ENCODE measurements at places on chromosomes 2 and 18.

GRCh38 chr2:128714851-128715312 lies 396.2 kb upstream of the HS6ST1 start:
- DNase-seq: no peak

DNA sequence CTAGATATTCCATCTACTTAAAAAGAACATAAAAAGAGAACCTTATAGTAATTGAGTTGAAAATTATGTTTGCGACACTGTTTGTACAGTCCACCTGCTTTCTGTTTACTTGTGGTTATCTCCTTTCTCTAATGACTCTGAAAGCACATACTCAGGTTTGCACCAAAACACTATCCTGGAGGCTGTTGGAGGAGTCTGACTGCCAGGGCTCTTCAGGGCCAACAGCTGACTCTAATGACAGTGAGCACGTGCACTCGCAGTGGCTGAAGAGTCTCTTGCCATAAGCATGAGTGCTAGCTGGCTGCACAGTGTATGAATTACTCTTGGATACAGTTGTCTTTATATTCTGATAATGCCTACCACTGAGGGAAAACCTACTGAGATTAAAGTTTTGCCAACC lies 16.7 kb upstream of the GLS start:
- DNase-seq: no peak

- no peak for DNase-seq
Observed at GRCh38 chr18:59324623-59324971, 6.1 kb upstream of the CPLX4 start.

DNA sequence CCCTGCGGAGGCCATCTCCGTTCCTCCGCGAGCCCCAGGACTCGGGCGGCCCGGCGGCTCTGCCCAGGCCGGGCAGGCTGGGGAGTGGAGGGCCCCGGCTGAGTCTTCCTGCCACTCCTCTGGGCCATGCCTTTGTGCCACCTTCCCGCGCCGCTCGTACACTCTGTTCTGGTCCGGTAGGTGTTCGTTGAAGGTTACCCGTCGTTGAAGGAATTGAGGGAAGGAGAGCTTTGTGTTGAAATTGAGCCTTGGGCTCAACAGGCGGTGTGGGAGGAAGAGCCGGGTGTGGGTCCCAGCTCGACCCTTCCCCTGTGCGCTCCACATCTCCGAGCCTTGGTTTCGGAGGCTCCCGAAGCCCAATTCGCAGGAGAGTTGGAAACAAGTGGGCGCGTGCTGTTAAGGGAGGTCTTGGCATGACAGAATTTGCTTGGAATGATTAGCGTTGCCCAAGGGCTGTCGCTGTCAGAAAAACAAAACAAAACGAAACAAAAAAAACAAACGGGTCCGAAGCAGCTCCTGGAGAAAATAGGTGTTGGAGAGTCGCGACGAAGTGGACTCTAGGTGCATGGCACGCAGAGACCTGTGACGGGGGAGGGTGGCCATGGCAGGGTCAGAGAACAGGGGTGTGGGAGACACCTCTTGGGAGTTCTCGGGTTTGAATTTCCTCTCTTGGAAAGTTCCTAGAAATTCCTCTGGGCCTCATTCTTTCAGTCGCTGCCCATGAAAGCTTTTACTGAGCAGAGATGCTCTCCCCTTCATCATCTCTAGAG lies 1.2 kb upstream of the MZT2A start:
- DNase-seq: peak; percentile 41

DNA sequence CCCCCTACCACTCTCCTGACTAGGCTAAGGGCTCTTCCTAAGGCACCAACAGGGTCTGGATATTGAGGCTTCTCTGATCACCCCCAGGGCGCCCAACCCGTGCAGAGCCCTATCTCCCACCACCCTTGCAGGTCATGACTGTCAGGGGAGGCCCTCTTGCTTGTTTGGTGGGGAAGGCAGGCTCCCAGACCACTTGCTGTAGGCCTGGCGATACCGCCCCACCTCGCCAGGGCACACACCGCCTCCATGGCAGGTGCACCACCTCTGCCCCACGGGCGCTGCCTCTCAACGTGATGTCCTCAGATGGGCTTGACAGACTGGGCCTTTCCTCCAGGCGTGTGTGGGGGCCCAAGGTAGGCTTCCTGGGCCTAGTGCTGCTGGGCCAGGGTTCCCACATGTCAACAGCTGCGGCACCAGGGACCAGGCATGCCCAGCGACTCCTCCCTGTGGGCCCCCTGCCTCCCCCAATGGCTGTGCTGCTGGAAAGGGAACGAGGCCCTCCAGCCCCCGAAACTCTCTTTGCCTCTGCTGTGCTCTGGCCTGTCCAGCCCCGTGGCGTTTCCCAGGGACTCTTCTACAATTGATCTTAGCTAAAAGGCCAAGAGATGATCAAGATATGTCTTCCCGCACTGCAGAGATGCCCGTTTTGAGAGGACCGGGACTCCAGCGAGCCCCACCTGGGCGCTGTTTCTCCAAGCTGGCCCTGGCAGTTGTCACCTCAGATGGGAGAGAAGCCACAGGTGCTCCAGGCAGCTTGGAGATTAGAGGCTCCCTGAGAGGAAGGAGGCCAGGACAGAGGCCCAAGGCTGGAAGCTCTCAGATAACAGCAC lies 7.5 kb downstream of the NPPC start:
- DNase-seq: no peak

DNA sequence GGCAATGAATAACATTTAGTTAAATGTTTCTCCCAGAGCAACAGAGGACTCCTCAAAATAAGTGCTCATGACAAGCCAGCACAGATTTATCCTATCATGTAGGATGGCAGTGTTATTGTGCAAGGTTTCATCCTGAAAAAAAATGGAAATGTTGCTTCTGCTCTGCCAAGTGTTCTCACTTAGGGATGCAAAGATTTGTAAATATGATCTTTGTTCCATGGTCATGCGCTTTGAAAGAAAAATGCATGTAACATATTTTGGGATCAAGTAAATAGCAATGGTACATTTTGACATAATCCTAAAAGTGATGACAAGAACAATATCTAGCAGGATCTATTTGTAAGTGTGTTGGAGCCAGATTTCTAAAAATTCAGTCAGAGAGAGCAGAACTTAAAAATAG lies 229.5 kb upstream of the CCDC150 start:
- DNase-seq: no peak

DNA sequence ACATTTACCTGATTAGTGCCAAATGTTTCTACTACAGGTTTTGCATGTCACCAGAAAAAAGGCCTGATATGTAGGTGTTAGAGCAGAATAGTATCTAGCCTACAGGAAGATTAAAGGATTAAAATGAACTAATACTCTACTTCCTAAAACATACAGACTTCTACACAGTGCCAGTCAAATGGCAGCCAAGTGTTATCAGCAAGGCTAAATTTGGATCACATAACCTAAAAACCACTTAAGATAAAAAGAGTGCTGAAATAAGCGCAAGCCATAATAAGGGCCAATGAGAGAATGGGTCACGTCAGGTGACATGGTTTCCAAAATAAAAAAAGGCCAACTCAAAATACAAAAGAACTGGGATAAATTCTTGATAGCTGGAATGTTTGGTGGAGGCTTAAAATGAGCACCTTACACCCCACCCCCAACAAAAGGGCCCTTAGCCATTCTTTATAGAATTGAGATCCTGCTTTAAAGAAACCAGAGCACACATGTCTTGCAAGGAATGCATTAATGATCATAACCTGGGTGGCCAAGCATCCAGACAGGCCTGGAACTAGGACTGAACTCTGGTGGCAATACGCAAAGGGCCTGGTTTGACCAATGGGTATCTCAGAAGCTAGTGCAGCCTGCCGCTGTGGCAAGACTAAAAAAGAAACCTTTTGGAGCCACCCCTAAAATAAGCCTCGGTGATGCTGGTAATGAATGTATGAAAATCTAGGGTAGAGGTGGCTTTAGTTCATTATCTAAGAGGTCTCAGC lies 32.4 kb downstream of the IRS1 start:
- no peak for DNase-seq

DNA sequence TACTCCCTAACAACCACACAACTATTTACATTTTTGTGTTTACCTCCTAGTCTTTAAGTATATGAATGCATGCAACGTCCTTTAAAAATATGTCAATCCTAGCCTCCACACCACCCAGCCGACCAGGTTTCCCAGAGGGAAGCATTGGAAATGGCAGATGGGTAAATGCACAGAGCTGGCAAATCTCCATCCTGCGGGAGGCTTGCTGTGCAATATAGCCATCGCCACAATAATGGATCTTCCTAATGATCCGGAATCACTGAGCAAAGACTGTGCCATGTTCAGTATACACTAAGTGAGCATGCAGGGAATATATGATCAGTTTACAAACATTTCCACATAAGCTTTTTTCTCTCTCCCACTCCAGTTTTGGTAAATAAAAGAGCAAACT lies 131.8 kb downstream of the NEDD4L start:
- no peak for DNase-seq
